ENCODE measurements at places on chromosomes 11 and 22.

DNA sequence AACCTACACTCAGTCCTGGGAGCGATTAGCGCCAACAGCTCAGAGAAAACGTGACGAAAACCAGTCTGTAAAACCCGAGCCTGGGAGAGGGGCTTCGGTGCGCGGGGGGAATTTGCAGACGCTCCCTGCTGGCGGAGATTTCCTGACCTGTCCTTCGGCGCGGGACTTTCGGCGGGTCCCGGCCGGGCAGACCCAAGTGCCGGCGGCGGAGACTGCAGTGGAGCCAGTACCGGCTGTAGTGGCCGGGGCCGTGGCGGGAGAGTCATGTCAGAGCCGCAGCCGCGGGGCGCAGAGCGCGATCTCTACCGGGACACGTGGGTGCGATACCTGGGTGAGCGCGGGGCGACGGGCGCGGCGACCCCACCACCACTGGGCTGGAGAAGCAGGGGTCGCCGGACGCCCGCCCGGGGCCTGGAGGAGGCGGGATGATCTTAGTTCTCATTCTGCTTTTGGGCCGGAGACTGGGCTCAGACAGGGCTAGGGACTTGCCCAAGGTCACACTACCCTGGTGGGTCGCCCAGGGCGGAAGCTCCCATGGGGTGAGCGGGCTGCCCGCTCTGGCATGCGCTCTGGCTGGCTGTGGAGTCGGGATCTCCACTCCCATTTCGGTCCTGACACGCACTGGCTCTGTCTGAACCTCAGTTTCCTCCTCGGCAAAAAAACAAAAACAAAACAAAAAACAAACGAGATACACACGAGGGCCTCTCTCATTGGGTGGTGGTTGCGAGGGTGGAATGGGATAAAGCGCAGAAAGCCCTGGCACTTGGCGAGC is at the start of gene MTFP1:
MTFP1 (plus strand) TSS at position 153 of the 772 bp plus-strand sequence; CDS start at position 265, 112 bp downstream.
- H3K36me3 ChIP-seq, result no peaks in the 10 kb centered on the region
- H3K27ac ChIP-seq, result peak within 1 kb of the TSS; percentile 67
- H3K4me3 ChIP-seq, result peak within 1 kb of the TSS; percentile 64
- H3K27me3 ChIP-seq, result no peaks in the 10 kb centered on the region

- no peaks in the 10 kb centered on the region for H3K4me1 ChIP-seq
- no peaks in the 10 kb centered on the region for H3K36me3 ChIP-seq
- peak overlapping the region; percentile 92 for H3K27ac ChIP-seq
- no peaks in the 10 kb centered on the region for H3K27me3 ChIP-seq
Measured at GRCh38 chr11:67373648-67374570, 511 bp upstream of the CLCF1 start.

DNA sequence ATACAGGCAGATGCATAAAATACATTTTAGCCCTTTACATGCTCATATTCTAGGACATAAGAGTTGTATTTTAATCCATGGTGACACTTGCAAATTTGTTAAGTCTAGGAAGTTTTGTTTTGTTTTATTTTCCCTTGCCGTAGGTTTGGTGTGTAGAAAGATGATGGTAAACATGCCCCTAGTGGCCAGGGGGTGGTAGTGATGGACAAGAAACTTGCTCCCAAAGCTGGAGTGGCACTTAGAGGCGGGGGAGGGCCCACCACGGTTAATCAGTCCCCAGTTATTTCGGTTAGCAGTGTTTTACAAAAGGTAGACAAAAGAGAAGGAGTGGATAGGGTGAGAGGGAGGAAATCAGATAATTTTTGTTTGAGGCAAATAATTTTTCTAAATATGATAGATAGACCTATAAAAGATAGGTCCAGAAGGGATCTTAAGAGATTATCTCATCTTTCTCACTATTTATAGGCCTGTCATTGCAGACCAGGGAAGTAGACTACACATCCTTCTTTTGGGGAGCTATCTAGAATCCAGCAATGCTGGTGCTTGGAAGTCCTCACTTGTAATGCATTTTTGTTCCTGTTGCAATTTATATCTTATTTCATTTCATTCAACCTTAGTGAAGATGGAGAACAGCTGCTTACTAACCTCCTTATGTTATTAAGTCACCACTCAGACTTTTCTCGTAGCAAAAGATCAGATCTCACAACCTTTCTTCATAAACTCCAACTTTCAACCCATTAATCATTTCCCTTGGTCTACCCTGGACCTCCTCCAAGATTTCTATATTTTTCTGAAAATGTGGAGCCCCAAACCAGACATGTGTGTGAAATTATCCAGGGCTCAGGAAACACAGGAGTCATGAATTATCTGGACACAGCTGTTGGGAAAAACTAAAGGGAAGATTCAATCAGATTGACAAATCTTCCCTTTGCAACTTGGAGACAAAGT is 5.9 kb upstream of the BDNF start:
- H3K4me3 ChIP-seq, result no peak overlapping the region
- H3K36me3 ChIP-seq, result no peaks in the 10 kb centered on the region
- no peaks in the 10 kb centered on the region for H3K4me1 ChIP-seq
- H3K27me3 ChIP-seq, result no peaks in the 10 kb centered on the region

DNA sequence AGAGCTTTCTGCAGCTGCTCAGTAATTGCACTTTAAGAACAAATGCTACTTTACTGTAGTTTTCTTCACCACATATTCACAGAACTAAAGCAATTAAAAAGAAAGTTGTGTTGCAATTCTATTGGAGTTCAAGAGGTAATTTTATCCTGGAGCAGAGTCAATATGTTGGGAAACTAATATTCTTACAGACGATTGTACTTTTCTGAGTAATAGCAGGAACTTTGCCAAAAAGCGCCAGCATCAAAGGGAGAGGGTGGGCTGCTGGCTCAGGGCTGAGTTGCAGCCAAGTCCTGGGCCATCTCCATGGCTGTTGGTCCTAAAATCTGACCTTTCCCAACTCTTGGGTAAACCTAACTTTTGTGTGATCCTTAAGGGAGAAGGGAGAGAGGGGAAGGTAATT is 73.6 kb upstream of the MYO18B start:
- H3K4me1 ChIP-seq, result no peaks in the 10 kb centered on the region
- H3K4me3 ChIP-seq, result no peak overlapping the region
- no peaks in the 10 kb centered on the region for H3K36me3 ChIP-seq

DNA sequence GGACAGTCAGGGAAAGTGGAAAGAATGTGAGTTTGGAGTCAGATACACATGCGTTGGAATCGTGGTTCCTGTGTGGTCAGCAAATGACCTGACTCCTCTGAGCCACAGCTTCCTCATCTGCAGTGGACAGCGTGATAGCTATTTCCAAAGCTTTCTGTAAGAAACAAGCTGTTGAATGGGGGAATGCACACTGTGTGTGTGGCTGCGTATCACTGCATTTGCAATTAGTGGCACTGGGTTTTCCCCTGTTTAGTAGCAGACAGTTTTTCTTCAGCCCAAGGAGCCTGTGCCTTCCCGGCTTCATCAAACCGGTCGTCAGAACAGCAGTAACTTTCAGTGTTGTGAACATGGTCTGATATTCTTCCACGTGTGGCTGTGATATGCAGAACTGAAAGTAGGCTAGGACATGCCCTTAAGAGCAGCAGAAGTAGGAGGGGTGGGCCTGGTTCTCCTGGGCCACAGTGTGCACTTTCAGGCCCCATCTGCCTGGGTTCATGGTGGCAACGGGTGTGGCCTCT is 121.5 kb downstream of the RRAS2 start:
- no peaks in the 10 kb centered on the region for H3K4me1 ChIP-seq
- H3K4me3 ChIP-seq, result no peak overlapping the region
- no peak overlapping the region for H3K27ac ChIP-seq
- no peak for DNase-seq

DNA sequence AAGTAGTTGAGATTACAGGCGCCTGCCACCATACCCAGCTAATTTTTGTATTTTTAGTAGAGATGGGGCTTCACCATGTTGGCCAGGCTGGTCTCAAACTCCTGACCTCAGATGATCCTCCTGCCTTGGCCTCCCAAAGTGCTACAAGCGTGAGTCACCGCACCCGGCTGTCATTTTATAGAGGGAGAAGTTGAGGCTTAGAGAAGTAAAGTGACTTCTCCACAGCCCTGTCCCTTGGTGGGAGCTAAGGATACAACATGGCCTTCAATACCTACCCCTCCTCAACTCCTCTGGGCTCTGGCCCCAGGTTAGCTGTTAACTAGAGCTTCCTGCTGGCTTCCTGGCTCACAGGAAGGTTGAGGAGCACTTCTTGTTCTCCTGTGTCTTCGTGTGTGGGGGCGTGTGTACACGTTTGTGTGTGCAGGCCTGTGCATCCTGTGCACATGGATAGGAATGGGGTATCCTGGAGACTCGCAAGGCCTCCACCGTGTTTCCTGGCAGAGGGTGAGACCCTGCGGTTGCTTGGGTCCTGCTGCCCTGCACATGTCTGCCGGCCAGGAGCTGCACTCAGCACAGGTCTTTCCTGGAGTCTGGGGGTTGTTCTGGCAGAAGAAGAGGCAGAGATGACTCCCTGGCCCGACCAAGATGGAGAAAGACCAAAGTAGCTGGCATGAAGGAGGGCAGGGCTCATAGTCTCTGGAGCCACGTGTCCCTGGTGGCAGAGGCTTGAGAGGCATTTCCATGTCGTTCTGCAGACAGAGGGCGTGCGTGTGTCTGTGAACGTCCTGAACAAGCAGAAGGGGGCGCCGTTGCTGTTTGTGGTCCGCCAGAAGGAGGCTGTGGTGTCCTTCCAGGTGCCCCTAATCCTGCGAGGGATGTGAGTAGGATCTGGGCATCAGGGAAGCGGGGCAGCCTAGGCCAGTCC is 2.4 kb downstream of the SIDT2 start:
- H3K27ac ChIP-seq, result peak overlapping the region; percentile 17
- H3K4me3 ChIP-seq, result no peak overlapping the region
- H3K4me1 ChIP-seq, result peaks cover 10% of the 10 kb centered on the region
- DNase-seq, result peak; percentile 73

- no peak overlapping the region for H3K27ac ChIP-seq
- H3K4me1 ChIP-seq, result no peaks in the 10 kb centered on the region
- no peak overlapping the region for H3K4me3 ChIP-seq
- no peaks in the 10 kb centered on the region for H3K36me3 ChIP-seq
- no peaks in the 10 kb centered on the region for H3K27me3 ChIP-seq
Measured at GRCh38 chr11:64146036-64146955, 19.6 kb downstream of the MACROD1 start.

DNA sequence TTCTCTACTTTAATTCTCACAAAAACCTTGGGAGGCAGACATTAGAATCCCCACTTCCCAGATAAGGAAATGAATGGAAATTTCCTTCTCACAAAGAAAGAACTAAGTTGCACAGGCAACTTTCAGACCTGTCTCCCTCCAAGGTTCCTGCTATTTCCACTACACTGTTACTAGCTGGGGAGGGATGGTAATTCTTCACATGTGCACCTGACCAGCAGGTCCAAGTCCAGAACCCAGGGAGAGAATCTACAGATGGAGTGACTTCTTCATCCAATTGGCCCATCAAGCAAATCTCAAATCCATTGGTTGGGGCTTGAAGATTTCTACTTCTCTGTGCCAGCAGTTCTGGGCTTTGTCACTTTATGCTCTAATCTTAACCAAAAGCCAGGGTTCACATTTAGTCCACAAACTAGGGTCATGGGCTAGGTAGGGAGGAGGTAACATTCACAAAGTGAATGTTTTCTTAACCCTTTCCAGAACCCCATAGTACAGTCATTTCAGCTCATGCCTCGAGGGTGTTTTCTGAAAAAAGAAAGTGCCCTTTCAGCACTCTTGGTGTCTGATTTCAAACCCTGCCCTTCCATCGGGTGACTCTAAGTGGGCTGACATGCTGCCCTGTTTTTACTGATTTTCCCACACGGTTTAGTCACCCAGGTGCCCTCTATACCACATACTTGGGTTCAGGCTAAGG is 2.7 kb downstream of the POU2AF1 start:
- H3K27ac ChIP-seq, result no peak overlapping the region
- H3K27me3 ChIP-seq, result no peaks in the 10 kb centered on the region
- no peaks in the 10 kb centered on the region for H3K36me3 ChIP-seq
- H3K4me3 ChIP-seq, result no peak overlapping the region
- H3K4me1 ChIP-seq, result no peaks in the 10 kb centered on the region

DNA sequence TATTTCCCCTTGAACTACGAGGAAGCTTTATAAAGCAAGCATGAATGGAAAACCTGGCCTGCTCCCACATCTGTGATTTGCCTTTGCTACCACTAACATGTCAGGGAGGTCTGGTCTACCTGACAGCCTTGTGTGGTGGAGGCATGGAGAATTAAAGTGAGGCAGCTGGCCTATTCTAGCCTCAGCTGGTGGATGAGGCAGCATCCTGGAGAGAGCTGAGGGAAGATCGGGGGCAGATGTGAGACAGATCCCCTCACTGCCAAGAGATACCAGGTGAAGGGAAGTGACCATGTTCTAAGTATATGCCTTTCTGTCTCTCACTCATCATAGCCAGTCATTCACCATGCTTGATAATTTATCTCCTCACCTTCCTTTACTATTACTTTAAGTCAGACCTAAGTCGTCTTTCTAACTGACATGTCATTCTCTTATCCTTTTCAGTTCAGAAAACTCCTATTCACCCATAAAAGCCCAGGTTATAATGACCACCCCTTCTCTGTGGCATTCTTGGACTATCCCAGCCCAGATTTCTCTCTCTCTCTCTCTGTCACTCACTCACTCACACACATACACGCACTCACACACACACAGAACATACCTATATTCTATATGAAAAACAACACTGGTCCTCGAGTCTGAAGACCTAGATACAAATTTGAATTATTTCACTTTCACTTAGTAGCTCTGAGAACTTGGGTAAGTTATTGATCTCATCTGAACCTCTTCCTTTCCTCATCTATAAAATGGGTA is 90.7 kb downstream of the CSNK2A3 start:
- H3K4me1 ChIP-seq, result no peaks in the 10 kb centered on the region
- no peak for DNase-seq
- no peak overlapping the region for H3K27ac ChIP-seq
- H3K4me3 ChIP-seq, result no peak overlapping the region
- no peaks in the 10 kb centered on the region for H3K27me3 ChIP-seq

DNA sequence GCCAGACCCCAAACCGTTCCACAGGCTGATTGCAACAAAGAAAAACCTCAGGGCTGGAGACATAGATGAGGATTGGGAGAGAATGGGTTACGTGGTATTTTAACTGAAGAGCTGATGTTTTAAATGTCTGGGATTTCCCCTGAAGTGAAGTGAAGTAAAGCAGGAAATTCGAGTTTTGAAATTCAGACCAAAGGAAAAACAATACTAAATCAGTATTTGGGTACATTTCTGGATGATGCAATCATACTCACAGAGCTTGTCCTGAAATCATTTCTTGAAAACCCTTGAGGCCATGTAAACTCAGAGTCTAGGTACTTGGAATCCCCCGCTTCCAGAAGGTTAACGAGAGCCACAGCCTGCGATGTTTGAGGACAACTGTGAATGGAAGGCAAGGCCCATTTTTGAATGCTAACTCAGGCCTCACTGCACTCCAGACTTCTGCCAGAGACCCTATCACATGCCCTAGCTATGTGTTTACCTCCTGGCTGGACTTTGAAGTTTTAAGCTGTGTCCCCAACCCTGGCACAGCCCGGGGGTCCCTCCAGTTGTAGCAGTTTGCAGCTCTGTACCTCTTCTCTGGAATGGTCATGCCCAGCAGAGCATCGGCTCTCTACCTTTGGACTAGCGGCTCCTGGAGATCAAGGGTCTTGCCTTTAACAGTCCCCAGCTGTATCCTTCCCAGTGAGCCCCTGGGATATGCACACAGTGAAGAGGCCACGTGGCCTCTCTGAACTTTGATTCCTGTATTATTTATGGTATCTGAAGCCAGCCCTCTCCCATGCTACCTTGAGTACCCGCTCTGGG is 5.4 kb upstream of the FTH1 start:
- DNase-seq, result no peak
- H3K27me3 ChIP-seq, result no peaks in the 10 kb centered on the region
- H3K36me3 ChIP-seq, result no peaks in the 10 kb centered on the region

GRCh38 chr11:86476109-86476861 is 101.6 kb downstream of the CCDC81 start:
- H3K4me1 ChIP-seq, result no peaks in the 10 kb centered on the region
- peak overlapping the region; percentile 84 for H3K27ac ChIP-seq
- H3K4me3 ChIP-seq, result no peak overlapping the region
- no peaks in the 10 kb centered on the region for H3K27me3 ChIP-seq

All from uterus (tissue), 4 donors.